ENCODE measurements at places on chromosomes 5 and 9. TPM values are rescaled to one million over a fixed set of nuclear protein-coding genes. Genes with fewer than 3 reads are reported as not detected.

DNA sequence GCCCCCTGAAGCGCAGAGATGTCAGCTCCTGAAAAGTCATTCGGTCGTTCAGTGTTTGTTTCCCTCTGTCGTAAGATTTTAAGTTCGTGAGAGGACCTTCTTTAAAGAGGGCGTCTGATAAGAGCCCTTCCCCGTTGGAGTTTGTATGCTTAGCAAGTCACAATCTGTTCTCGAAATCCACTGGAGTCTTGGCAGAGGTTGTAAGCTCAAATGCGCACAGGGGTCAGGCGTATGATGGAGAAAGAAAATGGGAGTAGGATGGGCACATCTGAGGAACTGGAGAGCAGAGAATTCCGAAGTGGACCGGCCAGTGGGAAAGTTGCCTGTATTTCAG lies 710 bp downstream of the HSD17B4 start:
- DNase-seq = no peak

GPR151 gene
- total RNA-seq = not detected

TNIP1 gene
- total RNA-seq = 77.4 TPM

PDCD1LG2 gene
- 1.1 TPM for total RNA-seq

GRCh38 chr5:170720984-170721383 lies 62.5 kb upstream of the GABRP start:
- DNase-seq = no peak

GRCh38 chr5:9124071-9124470 lies 421.8 kb downstream of the SEMA5A start:
- DNase-seq = no peak

RAB3C gene
- total RNA-seq = 0.41 TPM

DNA sequence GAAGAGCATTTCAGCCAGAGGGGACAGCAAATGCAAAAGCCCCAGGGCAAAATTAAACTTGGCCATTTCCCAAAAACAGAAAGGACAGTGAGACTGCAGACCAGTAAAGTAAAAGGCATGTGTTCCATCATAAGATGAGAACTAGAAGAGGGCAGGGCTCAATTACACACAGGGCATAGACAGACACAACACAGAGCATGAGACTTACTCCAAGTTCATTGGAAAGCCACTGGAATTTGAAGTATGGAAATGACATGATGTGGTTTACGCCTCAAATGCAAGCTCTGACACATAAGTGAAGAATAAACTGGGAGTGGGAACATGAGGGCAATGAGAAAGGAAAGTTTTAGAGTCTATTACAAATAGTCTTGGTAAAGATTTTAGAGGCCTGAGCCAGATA lies 446.6 kb upstream of the GRIA1 start:
- DNase-seq = no peak

GRCh38 chr5:178323961-178324360 lies 91.4 kb upstream of the PHYKPL start:
- no peak for DNase-seq

DNA sequence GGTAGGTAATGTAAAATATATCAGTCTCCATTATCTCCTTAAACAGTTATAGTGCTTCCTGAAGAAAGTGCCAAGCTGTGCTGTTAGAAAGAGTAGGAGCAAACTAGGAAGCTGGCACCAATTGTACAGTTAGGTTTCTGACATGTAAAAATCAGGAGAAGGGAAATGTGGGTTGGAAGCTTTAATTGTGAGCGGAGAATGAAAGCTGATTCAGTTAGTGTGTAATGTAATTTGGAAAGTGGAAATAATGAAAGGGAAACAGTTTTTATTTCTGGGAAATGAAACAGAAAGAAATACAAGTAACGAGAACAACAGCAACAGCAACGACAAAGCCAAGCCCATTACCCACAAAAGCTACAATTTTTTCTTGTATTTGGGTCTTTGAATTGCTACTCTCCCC lies 48.8 kb upstream of the JAK2 start:
- no peak for DNase-seq

ZNF883 gene
- total RNA-seq = 0.95 TPM

DNA sequence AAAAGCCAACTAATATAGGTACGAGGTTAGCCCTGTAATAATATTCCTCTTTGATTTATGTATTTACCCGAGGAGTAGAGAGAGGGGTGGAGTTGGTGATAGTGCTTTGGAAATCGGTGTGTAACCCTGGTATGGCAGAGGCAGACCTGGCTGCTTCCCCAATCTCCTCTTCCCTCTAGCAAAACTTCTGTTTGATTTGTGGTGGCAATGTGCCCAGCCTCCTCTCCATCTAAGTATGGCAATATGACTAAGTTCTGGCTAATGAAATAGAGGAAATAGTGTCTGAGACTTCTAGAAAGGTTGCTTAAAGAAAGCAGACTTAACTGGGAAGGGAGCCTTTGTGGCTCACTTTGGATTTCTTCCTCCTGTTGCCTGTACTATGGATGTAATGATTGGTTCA lies 491.1 kb downstream of the ENC1 start:
- DNase-seq = peak; percentile 9

- peak; percentile 88 for DNase-seq
These were observed 143.9 kb upstream of the STC2 start for GRCh38 chr5:173472164-173472563.

DNA sequence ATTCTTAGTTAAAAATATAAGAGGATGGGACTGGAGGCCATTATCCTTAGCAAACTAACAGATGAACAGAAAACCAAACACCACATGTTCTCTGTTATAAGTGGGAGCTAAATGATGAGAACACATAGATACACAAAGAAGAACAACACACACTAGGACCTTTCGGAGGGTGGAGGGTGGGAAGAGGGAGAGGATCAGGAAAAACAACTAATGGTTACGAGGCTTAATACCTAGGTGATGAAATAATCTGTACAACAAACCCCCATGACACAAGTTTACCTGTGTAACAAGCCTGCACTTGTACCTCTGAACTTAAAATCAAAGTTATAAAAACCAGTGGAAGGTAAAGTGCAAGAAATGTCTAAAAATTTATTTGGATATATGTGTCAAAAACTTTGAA lies 1047.4 kb upstream of the C9orf72 start:
- no peak for DNase-seq

DNA sequence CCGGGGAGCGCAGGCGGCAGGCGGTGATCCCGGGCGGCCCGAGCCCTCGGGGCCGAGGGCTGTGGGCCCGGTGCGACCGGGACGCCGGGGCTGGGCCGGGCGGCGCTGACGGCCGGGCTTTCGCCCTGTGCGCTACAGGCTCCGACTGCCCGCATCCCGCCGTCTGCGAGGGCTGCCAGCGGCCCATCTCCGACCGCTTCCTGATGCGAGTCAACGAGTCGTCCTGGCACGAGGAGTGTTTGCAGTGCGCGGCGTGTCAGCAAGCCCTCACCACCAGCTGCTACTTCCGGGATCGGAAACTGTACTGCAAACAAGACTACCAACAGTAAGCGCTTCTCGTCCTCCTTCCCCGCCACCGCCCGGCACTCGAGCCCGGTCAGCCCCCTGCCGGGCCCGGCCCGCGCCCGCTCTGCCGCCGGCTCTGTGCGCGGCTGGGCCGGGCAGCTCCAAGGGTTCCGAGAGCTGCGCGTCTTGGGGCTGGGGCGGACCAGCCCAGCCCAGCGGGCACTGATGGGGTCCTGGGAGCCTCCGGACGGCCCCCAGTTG lies 1.6 kb downstream of the LMX1B start:
- no peak for DNase-seq

DNA sequence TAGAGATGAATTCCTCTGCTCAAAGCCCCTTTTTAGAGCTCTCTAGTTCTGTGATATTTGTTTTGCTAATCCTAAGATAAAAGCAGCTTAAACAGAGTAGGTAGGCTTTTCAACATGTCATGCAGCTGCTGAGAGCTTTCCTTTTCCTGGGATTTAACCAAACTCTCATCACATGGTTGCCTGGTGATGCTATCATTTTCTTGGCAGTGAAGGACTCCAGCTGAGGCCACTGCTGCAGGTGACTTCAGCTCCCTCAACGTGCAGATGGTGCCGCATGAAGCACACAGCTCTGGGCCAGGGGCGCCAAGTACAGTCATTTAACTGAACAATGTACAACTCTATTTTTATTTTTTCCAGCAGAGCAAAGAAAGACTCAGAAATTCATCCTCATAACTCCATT lies 42.2 kb downstream of the SECISBP2 start:
- no peak for DNase-seq

Measured in thoracic aorta (tissue), 2 donors.